ENCODE measurements at places on chromosomes 7 and 10.

GRCh38 chr10:35462491-35462934 lies 126.2 kb downstream of the CCNY start:
- DNase-seq, result no peak

DNA sequence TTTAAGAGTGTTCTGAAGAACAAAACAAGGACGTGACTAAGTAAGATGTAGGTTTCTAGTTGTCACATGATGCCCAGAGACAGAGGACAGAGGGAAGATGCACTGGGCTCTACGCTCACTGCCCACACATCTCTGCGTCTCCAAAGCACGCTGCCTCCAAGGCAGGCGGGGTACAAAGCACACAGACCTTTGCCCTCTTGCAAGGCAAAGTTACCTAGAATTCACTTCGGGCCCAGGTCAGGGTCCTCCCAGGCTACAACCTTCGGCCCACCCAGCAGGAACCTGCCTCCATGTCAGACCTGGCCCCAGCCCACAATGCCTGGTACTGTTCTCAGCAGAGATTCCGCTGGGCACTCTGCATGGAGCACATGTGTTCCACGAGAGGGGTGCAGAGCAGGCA lies 26.5 kb downstream of the GRB10 start:
- DNase-seq, result no peak

DNA sequence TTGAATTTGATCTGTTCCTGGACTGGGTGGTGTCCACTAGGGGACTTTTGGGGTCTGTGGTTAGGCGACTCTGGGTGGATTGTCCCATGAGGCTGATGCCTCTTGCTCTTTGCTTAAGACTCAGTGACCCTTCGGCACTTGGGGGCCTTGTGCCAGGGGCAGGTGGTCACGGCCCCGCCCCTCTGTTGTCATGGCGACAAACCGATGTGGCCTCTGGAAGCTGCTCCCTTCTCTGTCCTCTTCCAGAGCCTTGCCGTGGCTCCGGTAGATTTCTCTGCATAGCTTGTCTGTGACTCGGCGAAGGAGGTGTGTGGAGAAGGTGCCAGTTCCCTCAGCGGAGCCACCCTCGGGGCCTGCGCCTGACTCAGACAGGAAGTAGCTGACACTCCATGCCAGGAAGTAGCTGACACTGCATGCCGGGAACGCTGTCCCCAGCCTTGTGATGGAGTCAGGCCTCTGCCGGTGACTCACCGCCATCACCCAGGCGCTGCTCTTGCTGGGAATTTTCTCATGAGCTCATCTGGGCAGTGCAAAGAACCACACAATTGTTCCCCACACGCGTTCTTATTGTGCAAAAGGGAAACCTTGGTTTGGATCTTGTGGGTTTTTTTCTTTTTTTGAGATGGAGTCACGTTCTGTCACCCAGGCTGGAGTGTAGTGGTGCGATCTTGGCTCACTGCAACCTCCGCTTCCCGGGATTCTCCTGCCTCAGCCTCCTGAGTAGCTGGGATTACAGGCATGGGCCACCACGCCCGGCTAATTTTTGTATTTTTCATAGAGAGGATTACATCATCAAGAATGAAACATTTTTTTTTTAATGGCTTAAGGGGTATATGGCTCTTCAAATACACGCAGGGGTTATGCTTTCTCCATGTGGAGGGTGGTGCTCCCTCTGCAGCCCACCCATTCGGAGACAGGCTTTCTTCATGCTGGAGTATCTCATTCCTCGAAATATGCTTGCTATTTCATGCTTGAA lies 72.6 kb downstream of the PFKFB3 start:
- peak; percentile 93 for DNase-seq

DNA sequence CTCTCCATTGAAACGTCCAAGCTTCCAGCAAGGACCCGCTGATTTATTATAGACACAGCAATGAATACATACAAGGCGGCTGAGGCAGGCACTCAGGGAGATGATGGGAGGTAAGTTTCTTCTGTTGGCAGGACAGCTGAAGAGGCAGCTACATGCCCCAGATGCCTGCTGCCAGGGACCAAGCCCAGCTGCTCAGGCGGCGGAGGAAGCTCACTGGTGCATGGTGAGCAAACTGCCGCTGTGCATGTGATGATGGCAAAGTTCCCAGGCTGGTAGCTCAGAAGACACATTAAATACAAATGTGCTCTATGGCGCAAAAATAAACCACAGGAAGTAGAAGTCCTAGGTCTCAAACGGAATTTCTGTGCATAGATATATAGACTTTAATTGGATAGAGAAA lies 2.3 kb downstream of the DNTT start:
- DNase-seq, result peak; percentile 12

Measured in AG08396 (cell line).